ENCODE measurements at places on chromosomes 6 and 20.

- no peak for DNase-seq
Observed at GRCh38 chr6:132505158-132505557, 7.8 kb downstream of the STX7 start.

- DNase-seq: no peak
Observed at GRCh38 chr6:134330555-134330954, 12.6 kb upstream of the SGK1 start.

GRCh38 chr20:57616143-57616951 is 3.9 kb downstream of the ZBP1 start:
- DNase-seq: no peak

GRCh38 chr6:137811916-137812553 is 55.0 kb upstream of the TNFAIP3 start:
- no peak for DNase-seq

DNA sequence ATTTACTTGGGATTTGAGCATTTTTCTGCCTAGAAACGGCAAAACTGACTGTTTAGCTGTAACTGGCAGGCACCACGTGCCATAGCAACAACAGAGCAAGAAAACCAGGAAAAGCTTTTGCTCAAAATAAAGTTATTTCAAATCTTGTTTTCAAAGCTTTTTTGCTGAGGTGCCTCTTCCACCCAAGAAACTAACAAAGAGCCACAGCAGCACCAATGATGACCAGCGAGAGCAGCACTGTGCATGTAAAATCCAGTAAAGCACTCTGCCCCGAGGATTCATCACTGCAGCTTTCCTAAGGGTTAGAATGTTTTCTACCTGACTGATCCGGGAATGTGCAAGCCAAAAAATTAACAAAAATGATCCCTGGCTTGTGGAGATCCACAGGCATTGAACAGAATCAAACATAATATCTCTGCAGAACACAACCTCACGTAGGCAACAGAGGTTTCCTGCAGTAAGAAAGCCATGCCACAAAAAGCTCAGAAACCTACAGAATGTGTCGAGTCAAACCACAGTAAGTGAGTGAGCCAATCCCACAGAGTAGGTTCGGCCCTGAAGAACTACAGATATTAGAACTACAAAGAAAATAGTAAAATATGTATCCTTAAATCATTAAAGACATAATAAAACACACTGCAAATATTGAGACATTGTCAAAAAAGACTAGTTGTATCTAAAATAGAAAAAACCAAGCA is 7.4 kb upstream of the ULBP3 start:
- no peak for DNase-seq

- no peak for DNase-seq
Observed at GRCh38 chr20:51310216-51310615, 232.3 kb downstream of the NFATC2 start.

GRCh38 chr6:46655803-46656202 is 3.0 kb downstream of the SLC25A27 start:
- no peak for DNase-seq

DNA sequence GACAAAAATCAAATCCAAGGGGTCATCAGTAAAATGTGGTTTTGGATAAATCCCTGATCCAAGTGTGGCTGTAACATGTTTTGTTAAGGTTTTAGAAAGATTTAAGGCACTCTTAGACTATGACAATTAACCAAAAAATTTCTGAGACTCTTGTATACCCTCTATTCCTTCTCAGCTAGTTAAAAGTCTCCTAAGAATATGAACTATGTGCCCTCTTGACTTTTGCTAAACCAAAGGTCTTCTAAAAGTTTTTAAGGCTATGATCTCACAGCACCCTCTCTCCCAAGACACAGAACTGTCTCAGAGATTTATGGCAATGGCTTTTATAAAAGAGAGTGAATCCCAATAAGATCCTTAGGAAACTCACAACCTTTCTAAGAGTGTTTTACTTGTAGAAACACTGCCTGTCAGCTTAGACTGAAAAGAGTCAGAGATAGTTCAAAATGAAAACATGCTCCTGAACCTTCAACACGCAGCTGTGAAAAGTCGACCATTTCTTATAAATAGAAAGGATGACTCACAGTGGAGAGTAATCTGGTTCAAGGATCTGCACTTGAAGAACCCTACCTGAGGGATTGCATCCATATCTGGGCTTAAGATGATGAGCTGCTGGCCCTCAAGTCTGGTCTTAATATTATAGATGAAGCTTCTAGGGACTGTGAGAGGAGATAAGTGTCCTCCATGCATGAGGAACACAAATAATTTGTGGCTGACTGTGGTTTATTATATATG is 388.4 kb upstream of the GJE1 start:
- DNase-seq: no peak

DNA sequence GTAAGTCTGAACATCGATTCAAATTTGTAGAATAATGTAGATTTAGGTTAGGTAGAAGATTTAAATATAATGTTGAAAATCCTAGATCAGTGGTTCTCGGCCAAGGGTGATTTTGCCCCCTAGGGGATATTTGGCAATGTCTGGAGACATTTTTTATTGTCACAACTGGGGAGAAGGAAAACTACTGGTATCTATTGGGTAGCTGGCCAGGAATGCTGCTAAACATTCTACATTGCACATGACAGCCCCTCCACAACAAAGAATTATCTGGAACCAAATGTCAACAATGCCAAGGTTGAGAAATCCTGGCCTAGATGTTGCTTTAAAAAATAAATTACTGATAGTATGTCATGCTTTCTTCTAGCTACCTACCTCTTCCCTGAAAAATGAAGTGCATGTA is 76.1 kb downstream of the HIVEP2 start:
- no peak for DNase-seq

GRCh38 chr6:136598048-136598447 is 47.8 kb upstream of the MAP7 start:
- DNase-seq: no peak

- DNase-seq: peak; percentile 74
Observed at GRCh38 chr6:73585566-73586415, 65.0 kb upstream of the EEF1A1 start.

- no peak for DNase-seq
Observed at GRCh38 chr20:19976595-19977372, 40.4 kb upstream of the NAA20 start.

DNA sequence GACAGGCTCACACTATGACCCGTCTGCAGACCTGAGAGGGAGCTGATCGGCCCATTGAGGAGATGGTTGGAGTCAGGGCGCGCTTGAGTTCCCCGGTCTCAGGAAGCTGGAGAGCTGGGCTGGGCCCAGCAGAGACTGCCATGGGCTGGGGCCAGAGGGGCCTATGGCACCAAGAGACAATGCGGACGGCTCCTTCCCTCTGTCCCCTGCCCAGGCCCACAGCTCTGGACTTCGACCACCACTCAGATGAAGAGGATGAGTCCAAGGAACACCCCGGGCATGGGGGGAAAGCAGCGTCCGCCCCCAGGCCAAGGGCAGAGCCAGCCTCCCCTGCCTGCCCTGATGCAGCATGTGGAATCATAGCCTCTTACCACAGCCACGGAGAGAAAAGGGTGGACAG is 40.2 kb upstream of the PHACTR3 start:
- no peak for DNase-seq

- no peak for DNase-seq
Observed at GRCh38 chr6:159075506-159076228, 30.9 kb upstream of the TAGAP start.

DNA sequence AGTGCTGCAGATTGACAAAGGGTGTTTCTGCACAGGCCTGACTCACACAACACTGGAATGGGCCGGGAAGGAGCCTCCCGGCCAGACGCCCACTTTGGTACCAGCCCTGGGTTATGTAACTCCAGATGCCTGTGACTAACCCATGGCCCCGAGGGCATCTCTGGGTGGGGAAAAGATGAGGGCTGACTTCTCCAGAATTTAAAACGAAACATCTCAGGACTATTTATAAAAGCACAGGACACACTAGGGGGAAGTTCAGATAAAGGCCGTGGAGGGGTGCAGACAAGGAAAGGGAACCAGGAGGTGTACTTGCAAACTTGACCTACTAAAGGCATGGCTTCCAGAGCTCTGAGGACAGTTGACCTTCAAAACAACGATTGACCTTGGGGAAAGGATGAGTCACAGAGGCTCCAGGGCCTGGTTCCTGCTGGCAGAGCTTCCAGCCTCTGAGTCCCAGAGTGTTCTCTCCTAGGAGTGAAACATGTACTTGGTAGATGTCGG is 196.9 kb downstream of the NFATC2 start:
- DNase-seq: no peak

DNA sequence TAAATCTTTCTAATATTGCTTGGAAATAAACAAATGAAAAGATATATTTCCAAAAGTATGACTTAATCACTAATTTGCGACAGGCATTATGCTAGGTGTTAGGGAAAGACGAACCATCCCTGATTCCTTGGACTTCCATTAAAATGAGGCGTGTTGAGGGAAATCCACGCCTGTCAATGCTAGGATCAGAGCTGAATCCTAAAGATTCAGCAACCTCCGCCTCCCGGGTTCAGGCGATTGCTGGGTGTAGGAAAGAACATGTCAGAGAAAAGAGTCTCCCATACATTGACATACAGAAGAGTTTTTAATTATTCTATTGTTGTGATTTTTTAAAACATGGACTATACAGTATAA is 16.8 kb upstream of the PRSS16 start:
- no peak for DNase-seq

DNA sequence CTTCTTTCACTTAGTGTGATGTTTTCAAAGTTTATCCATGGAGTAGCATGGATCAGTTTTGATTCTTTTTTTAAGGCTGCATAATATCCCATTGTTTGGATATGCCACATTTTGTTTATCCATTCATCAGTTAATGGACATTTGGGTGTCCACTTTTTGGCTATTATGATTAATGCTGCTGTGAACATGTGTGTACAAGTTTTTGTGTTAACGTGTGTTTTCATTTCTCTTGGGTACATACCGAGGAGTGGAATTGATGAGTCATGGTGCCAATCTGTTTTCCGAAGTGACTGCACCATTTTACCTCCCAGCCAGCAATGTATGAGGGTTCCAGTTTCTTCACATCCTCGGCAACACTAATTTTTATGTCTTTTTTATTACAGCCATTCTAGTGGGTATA is 78.4 kb upstream of the CCDC28A start:
- DNase-seq: no peak

DNA sequence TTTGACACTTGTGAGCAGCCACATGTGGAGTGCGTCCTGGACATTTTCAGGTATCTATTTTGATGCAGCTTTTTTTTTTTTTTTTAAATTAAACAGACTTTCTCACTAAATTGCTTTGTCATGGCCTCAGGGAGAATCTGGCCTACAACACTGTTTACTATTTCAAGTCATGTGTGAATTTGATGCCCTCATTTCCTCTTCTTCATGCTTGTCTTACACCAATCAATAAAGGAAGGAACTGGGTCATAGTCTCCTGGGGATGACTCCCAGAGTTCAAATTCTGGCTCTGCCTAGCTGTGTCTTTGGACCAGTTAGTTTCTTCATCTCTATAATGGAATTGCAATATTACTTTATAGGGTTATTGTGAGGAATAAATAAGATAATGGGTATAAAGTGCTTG is 554.1 kb downstream of the PRKN start:
- DNase-seq: no peak

DNA sequence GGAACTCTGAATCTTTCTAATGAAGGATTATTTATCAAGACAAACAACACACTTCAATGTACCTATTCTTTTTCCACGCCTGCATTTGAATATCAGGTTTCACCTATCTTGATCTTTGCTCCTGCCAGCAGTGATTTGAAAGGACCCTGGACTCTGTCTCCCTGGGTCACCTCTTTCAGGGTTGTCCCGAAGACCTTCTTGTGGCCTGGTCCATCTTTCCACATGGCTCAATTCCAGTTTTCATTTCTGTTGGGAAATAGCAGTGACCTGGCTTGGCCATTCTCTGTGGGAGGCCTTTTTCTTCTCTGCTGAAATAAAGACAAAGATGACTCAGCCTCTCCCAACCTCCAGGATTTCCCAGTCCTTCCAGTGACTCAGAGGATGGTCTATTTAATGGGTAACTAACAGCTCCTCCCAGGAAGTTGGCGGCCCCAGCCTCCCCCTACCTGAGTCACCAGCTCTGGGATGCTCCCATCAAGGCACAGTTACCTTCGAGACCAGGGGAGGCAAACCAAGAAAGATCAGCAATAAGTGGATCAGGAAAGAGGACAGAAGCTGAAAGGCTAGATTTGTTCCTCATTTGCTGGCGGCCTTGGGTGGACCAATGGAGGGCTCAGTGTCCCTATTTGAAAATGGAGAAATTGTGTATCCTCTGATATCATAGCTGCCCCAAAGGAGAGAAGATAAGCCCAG is 120.2 kb upstream of the RNF24 start:
- no peak for DNase-seq

Data from CD4-positive, alpha-beta T cell treated with Interleukin-4 for 4 hours (primary cell).